ENCODE measurements at places on chromosomes 11 and 22.

- peak; percentile 49 for DNase-seq
Measured at GRCh38 chr22:46576556-46577367, 39.3 kb upstream of the CELSR1 start.

GRCh38 chr22:27125539-27125938 lies 468.2 kb downstream of the MIAT start:
- DNase-seq = no peak

- no peak for DNase-seq
Measured at GRCh38 chr11:44326615-44327475, 16.9 kb upstream of the ALX4 start.

DNA sequence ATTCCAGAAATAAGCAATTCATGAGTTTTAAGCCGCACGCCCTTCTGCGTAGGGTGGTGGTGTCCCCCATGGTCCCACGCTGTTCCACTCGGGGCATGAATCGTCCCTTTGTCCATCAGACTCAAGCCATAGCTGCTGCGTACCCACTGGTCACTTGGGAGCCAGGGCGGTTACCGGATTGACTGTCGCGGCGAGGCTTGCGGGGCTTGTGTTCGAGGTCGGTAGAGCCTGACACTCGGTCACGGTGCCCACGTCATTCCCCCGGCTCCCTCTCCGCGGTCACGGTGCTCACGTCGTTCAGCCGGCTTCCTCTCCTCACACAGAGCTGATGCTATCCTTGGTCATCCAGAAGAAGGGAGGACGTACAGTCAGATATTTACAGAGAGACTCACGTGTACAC lies 1227.0 kb downstream of the BRD1 start:
- DNase-seq = no peak

DNA sequence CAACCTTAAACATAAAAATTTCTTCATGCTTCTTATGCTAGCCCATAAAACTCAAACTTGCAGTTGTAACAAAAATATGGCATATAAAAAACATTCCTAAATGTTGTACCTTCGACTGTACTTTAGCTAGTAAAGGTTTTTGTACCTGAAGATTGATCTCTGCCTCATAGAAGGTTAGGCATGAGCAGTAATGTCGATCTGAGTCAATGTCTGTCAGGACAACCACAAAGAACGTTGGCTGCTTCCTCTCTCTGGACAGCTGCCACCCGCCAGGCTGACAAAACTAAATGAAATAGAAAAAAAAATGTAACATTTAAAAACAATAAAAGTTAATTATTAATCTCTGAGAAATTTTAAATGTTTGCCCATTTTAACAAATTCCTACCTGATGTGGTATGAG lies 251.3 kb downstream of the SBF2 start:
- no peak for DNase-seq

DNA sequence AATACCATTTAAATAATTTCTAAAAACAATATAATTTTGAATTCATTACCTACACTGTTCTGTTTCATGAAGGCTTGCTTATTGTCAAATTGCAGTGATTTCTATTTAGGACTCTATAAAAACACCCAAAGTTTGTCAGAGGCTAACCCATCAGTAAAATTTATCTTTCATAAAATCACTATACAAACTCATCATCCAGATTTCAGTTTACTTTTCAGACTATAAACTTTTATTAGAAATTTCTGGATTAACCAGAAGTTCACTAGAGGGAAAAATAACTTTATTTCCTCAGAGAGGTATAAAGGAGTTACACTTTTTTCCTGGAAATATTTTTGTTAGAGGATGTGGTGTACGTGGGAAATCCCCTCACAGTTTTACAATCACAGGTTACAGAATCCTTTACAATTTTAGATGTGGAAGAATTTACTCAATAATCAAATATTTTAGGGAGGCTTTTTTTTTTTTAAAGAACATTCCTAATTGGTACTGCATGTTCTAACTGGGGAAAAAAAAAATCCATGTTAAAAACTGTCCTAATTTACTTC lies 176.7 kb downstream of the SWAP70 start:
- DNase-seq = no peak

- DNase-seq = no peak
Measured at GRCh38 chr22:24977370-24978221, 25.1 kb downstream of the KIAA1671 start.

- no peak for DNase-seq
Measured at GRCh38 chr11:122755409-122755808, 82.9 kb upstream of the CRTAM start.

GRCh38 chr11:45568049-45568448 lies 97.4 kb downstream of the CHST1 start:
- DNase-seq = no peak

GRCh38 chr22:43012390-43012789 lies 2.6 kb downstream of the PACSIN2 start:
- no peak for DNase-seq

- DNase-seq = no peak
Measured at GRCh38 chr22:47690586-47690985, 928.1 kb downstream of the TBC1D22A start.

GRCh38 chr22:32720924-32721323 lies 80.6 kb upstream of the TIMP3 start:
- DNase-seq = no peak

- no peak for DNase-seq
Measured at GRCh38 chr11:81967242-81967641, 766.4 kb downstream of the FAM181B start.

- DNase-seq = no peak
Measured at GRCh38 chr11:93169950-93170561, 27.7 kb downstream of the SLC36A4 start.

DNA sequence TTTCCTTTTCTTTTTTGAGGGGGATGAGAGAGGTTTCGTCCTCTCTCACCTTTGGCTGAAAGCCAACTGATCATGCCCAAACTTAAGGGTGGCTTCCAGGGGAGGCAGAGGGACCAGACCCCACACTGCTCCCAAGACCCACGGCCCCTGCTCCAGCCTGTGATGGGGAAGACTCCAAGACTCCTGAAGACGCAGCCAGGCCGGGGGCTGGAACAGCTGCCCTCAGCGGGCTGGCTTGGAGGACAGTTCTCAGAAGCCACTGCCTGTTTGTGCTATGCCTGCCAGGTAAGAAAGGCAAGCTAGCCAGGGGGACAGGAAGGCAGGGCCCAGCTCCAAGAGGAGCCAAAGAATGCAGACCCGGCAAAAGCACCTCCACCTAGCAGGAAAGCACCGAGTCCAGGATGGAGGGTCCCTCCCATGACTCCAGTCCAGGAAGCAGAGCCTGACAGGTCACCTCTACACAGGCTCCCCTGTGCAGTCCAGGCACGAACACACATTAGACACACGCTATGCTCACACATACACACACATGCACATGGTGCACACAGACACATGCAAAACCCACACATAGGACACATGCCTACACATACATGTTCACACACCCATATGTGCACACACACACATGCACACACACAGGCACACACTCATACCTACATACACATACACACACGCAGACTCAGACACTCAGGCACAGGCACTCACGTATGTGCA lies 31.3 kb downstream of the GNB1L start:
- no peak for DNase-seq

GRCh38 chr11:88320149-88320559 lies 17.4 kb downstream of the CTSC start:
- DNase-seq = no peak

GRCh38 chr11:13298765-13299164 lies 21.2 kb downstream of the BMAL1 start:
- no peak for DNase-seq

DNA sequence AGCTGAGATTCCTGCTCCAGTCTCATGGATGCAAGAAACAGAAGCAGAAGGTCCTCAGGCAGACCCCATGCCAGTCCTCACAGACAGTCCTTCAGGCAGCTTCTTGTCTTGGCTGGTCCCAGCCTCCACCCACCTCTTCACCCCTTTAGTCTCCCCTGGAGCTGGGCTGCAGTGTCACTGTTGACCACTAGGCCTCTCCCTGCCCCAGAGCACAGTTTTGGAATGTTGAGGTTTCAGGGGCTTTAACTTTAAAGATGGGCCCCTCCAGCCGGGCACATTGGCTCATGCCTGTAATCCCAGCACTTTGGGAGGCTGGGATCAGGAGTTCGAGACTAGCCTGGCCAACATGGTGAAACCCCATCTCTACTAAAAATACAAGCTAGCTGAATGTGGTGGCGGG lies 39.5 kb upstream of the GCAT start:
- DNase-seq = no peak

DNA sequence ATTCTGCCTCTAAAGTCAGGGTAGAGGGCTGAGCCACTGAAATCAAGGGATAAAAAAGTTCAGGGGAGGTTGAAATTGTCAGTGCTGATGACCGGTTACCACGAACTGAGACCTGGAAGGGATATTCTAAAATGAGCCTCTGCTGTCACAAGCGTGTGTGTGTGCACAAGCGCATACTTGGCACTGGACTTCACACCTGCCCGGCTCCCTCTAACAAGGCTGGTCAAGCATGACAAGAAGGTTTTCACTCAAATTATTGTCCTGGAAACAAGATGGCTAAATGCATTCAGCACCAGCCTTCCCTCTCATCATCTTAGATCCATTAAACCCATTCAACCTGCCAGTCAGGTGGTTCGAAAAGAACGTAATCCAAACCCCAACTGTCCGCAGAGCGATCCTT lies 54.8 kb upstream of the CECR2 start:
- no peak for DNase-seq

DNA sequence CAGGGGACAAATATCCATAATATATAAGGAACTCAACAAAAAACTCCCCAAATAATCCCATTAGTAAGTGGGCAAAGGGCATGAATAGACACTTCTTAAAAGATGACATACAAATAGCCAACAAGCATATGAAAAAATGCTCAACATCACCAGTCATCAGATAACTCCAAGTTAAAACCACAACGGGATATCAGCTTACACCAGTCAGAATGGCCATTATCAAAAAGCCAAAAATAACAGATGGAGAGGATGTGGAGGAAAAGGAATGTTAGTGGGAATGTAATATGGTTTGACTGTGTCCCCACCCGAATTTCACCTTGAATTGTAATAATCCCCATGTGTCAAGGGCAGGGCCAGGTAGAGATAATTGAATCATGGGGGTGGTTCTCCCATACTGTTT lies 350.1 kb downstream of the GUCY1A2 start:
- no peak for DNase-seq

DNA sequence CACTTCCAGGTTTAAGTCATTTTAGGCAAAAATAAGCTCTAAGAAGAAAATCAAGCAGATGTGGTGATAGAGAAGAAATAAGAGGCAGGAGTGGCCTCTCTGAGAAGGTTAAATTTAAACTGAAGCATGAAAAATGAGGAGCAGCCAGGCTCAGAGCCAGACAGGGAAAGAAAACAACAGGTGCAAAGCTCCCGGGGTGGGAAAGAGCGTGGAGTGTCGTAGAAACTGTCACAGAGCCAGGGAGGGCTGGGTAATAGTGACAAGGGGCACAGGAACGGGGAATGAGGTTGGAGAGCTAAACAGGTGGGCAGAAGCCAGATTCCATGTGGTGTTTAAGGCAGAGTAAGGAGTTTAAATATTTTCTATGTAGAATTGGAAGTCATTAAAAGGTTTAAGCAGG lies 132.1 kb upstream of the BLID start:
- no peak for DNase-seq

- no peak for DNase-seq
Measured at GRCh38 chr11:21072558-21072957, 403.2 kb downstream of the NELL1 start.

DNA sequence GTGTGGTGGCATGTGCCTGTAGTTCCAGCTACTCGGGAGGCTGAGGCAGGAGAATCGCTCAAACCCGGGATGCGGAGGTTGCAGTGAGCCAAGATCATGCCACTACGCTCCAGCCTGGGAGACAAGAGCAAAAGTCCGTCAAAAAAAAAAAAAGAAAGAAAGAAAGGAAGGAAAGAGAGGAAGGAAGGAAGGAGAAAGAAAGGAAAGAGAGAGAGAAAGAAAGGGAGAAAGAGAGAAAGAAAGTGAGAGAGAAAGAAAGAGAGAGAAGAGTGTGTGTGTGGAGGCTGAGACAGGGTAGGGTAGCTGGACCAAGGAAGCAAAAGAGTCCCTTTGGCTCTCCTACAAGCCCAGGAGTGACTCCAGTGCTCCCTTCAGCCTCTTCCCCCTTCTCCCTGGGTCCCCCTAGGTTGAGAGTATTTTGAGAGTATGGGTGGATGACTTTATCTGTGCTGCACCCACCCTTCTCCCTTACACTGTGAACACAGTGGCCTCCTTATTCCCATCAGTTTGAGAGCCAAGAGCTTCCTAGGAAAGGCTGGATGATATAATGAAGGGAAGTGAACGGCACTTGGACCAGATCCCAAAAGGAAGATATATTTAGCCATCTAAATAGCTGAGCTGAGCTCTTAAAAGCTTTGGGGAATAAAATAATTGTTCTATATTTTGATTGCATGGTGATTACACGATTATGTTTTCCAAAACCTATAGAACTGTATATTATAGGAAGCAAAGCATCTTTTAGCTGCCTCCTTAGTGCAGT lies 9.5 kb upstream of the DENND5A start:
- no peak for DNase-seq

DNA sequence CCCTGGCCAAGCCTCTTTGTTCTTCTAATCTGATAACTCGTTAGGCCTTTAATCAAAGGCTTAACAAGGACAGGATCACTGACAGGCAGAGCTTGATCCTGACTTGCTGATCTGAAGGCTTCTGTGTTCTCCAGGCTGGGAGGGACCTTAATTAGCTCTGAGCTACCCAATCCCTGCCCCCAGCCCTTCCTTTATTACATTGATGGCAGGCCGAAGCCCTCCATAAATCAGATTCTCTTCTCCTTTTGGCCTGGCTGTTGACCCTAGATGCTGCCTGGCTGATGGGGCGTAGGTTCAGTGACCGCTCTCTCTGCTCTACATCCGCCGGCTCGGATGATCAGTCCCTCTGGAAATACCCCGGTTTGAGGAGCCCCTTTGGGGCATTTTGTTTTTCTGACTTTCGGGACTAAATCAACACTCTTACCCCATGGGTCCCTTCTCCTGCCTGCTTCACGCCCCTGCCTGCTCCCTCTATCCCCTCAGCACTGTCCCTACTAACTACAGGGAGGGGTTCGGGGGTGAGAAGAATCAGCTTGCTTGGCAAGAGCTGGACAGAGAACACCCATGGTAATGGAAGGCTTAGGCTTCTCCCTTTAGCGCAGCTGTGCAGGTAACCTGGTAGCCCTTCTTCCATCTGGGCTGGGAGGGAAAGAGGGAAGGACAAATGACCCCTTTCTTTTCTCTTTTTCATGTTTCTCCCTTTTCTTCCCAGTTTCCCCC lies 10.0 kb upstream of the RRM1 start:
- no peak for DNase-seq

DNA sequence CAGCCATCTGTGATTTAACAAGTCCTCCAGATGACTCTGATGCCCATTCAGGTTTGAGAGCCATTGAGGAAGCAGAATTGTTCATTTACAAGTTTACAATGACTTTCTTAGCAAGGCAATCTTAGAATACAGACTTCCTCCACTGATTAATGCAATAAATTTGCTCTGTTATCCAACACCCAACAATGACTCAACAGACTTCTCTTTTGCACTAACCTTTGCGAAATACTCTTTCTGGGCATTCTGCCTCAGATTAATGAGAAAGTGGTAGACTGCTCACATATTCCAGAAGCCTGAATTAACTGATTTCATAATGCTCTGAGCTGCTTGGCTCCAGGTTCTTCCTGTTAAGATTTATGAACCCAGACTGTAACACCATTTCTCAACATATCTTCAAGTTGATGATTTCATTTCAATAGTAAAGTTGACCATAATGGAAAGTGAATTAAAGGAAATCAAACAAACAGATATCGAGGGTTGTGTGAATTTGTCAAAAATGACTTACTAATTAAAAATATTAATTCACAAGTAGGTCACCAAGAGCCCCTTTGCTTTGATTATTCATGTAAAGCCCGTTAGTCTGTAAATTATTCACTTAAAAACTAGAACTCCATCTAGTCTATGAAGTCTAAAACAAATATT lies 70.5 kb upstream of the BLID start:
- no peak for DNase-seq

Data from stimulated activated naive CD4-positive, alpha-beta T cell treated with Interleukin-2 at 50 U/mL for 16 hours (primary cell).